ENCODE measurements at places on chromosomes 5 and 9.
A peak's percentile ranks its signal among the peaks of the same experiment; 100 is the strongest.

DNA sequence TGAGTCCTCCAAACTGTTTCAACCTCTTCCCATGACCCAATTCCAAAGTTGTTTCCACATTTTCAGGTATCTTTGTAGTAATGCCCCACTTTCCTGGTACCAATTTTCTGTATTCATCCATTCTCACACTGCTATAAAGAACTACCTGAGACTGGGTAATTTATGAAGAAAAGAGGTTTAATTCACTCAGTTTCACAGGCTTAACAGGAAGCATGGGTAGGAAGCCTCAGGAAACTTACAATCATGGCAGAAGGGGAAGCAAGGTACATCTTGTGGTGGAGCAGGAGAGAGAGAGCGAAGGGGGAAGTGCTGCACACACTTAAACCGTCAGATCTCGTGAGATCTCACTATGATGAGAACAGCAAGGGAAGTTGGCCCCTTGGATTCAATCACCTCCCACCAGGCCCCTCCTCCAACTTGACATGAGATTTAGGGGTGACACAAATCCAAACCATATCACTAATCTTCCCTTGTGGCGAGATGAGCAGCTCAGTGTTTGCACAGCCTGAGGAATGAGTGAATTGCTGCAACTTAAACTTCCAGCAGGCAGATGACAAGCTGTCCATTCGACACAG, 42.9 kb downstream of the TRIP13 start:
- no peak overlapping the region for H3K4me3 ChIP-seq
- H3K27ac ChIP-seq, result no peak overlapping the region
- DNase-seq, result no peak
- no peaks in the 10 kb centered on the region for H3K36me3 ChIP-seq
- H3K4me1 ChIP-seq, result no peaks in the 10 kb centered on the region
- no peaks in the 10 kb centered on the region for H3K27me3 ChIP-seq

- H3K36me3 ChIP-seq, result no peaks in the 10 kb centered on the region
- no peak for DNase-seq
- no peaks in the 10 kb centered on the region for H3K27me3 ChIP-seq
- H3K4me3 ChIP-seq, result no peak overlapping the region
- no peak overlapping the region for H3K27ac ChIP-seq
Measured at GRCh38 chr5:108983461-108984092, 235.9 kb downstream of the FER start.

- H3K27ac ChIP-seq, result no peak overlapping the region
- H3K4me3 ChIP-seq, result no peak overlapping the region
Measured at GRCh38 chr5:124634741-124635323, 111.6 kb downstream of the ZNF608 start.

DNA sequence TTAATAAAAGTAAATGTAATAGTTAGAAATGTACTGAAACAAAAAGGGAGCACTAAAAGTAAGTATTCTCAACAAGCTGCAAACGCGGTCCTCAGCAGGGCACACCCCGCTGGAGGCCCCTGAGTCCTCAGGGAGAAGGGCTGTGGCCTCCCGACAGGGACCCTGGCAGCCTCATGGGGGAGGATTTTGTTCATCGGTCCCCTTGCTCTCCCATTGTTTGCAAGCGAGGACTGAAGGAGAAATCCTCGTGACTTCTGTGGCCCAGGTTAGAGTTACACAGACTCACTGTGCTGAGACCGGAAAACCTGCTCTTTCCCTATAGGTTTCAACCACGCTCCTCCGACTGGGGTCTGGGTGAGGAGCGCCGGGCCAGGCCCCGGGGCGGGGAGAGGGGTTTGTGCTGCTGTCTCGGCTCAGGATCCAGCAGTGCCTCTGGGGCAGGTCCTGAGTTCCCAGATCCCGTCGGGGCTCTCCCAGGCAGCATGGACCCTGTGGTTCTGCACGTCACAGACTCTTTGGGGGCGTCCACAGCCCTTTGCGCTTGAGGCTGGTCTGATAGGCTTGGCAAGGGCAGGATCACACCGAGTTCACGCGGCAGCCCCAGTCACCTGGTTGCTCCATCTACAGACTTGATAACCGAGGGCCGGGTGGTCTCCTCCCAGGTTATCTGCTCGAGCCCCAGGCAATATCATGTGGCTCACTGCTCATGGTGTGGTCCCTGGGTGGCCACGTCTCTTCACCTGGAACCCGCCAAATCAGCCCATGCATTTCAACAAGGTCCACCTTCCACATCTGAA, 38.8 kb downstream of the MRPL36 start:
- no peak overlapping the region for H3K4me3 ChIP-seq
- no peak for DNase-seq
- H3K27me3 ChIP-seq, result no peaks in the 10 kb centered on the region
- no peaks in the 10 kb centered on the region for H3K36me3 ChIP-seq
- H3K27ac ChIP-seq, result no peak overlapping the region
- no peaks in the 10 kb centered on the region for H3K4me1 ChIP-seq

GRCh38 chr5:114176356-114176755, 185.5 kb upstream of the KCNN2 start:
- no peak overlapping the region for H3K27ac ChIP-seq
- H3K4me3 ChIP-seq, result no peak overlapping the region
- H3K4me1 ChIP-seq, result no peaks in the 10 kb centered on the region
- DNase-seq, result no peak
- no peaks in the 10 kb centered on the region for H3K27me3 ChIP-seq
- no peaks in the 10 kb centered on the region for H3K36me3 ChIP-seq

GRCh38 chr9:5857928-5858327, 25.0 kb upstream of the ERMP1 start:
- H3K4me3 ChIP-seq, result no peak overlapping the region
- no peaks in the 10 kb centered on the region for H3K36me3 ChIP-seq
- no peak for DNase-seq
- no peak overlapping the region for H3K27ac ChIP-seq

- H3K4me3 ChIP-seq, result no peak overlapping the region
- no peaks in the 10 kb centered on the region for H3K36me3 ChIP-seq
- DNase-seq, result no peak
- no peak overlapping the region for H3K27ac ChIP-seq
- no peaks in the 10 kb centered on the region for H3K27me3 ChIP-seq
Measured at GRCh38 chr5:999032-999501, 9.5 kb upstream of the NKD2 start.

GRCh38 chr5:108543486-108543885, 161.6 kb upstream of the FBXL17 start:
- no peak overlapping the region for H3K4me3 ChIP-seq
- H3K4me1 ChIP-seq, result no peaks in the 10 kb centered on the region
- H3K36me3 ChIP-seq, result no peaks in the 10 kb centered on the region
- no peaks in the 10 kb centered on the region for H3K27me3 ChIP-seq

DNA sequence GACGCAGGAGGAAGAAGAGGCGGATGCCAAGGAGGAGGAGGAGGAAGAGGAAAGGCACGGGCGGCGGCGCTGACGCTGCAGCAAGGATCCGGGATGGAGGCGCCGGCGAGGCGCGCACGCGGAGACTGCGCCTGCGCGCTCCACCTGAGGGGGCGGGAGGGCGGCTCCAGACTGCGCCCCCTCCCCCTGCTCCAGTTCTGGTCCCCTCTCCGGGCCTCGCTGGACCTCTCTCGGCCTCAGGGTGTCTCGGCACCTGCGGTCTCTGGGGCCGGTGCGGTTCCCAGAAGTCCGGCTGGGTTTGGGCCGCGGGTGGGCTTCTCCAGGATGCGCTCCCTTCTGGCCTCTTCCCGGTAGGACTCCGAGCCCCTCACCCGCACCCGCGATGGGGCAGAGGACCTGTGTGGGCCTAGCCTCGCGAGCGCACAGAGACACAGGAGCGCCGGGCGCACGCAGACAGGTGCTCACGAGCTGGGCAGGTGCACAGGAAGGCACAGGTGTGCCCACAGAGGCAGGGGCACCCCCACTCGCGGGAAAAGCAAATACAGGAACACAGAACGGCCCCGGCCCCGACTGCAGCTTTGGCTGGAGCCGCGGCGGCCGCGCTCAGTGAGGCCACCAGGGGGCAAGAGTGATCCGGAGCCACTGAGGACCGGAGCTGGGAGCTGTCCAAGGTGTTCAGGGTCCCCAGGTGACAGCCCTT, at the start of gene NPDC1:
NPDC1 (minus strand) TSS at position 90 of the 700 bp plus-strand sequence. CDS start 188 bp downstream, outside the sequence.
- peaks cover 14% of the 10 kb centered on the region for H3K4me1 ChIP-seq
- peak; percentile 89 for DNase-seq
- peak within 1 kb of the TSS; percentile 57 for H3K27ac ChIP-seq
- H3K27me3 ChIP-seq, result no peaks in the 10 kb centered on the region
- no peaks in the 10 kb centered on the region for H3K36me3 ChIP-seq
- peak within 1 kb of the TSS; percentile 63 for H3K4me3 ChIP-seq

DNA sequence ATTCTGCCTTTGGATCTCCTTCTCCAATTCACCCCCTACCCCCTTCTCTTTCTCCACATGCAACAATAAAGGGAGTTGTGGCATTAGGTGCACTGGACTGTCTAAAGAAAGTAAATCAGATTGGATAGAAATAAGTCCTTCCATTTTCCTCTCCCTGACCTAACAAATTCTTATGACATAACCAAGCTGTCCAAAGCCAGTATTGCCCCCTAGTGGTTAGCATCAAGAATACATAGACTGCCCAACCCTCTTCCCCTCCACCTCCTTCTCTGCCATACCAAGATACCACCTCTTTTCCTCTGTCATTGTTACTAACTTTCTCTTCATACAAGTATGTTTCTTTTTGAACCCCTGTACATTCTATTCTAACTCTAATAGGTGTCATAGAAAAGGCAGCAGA, 45.7 kb downstream of the PPARGC1B start:
- no peak overlapping the region for H3K4me3 ChIP-seq
- H3K27ac ChIP-seq, result no peak overlapping the region
- H3K36me3 ChIP-seq, result peaks cover 13% of the 10 kb centered on the region
- H3K27me3 ChIP-seq, result no peaks in the 10 kb centered on the region
- H3K4me1 ChIP-seq, result peaks cover 75% of the 10 kb centered on the region

- DNase-seq, result no peak
- H3K4me3 ChIP-seq, result no peak overlapping the region
- H3K27me3 ChIP-seq, result no peaks in the 10 kb centered on the region
- H3K36me3 ChIP-seq, result no peaks in the 10 kb centered on the region
- no peaks in the 10 kb centered on the region for H3K4me1 ChIP-seq
Measured at GRCh38 chr5:123157791-123158581, 68.9 kb downstream of the PRDM6 start.

DNA sequence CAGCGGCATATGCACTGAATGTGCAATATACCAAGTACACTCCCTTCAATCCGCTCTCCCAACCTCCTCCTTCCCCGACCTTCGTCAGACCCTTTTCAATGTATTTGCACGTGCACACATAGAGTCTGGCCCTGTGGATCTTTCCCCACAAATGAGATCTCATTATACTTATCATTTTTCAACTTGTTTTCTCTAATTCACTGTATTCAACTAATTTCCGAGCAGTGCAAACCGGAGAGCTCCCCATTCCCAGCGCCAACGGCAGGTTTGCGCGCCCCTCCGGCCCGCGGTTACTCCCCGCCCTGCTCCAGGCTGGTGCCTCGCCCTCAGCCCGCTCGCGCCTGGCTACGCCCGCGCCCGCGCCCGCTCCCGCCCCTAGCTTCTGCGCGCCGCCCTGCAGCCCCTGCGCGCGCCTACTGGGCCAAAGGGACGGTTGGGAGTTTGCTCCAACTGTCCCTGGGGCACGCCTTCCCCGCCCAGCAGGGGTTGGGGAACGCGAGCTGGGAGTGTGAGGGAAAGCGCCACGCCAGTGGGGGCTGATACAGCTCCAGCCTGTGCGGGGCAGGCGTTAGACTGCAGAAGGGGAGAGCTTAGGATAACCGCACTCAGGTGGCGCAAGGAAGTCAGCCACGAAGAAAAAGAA, 3.3 kb upstream of the CDC20B start:
- peaks cover 24% of the 10 kb centered on the region for H3K27me3 ChIP-seq
- peak; percentile 50 for DNase-seq
- no peaks in the 10 kb centered on the region for H3K4me1 ChIP-seq
- no peak overlapping the region for H3K4me3 ChIP-seq
- H3K36me3 ChIP-seq, result no peaks in the 10 kb centered on the region

- DNase-seq, result no peak
- H3K27ac ChIP-seq, result peak overlapping the region; percentile 25
- peaks cover 4% of the 10 kb centered on the region for H3K36me3 ChIP-seq
- H3K4me3 ChIP-seq, result no peak overlapping the region
- H3K27me3 ChIP-seq, result no peaks in the 10 kb centered on the region
- no peaks in the 10 kb centered on the region for H3K4me1 ChIP-seq
Measured at GRCh38 chr5:151108566-151108965, 27.7 kb upstream of the TNIP1 start.

DNA sequence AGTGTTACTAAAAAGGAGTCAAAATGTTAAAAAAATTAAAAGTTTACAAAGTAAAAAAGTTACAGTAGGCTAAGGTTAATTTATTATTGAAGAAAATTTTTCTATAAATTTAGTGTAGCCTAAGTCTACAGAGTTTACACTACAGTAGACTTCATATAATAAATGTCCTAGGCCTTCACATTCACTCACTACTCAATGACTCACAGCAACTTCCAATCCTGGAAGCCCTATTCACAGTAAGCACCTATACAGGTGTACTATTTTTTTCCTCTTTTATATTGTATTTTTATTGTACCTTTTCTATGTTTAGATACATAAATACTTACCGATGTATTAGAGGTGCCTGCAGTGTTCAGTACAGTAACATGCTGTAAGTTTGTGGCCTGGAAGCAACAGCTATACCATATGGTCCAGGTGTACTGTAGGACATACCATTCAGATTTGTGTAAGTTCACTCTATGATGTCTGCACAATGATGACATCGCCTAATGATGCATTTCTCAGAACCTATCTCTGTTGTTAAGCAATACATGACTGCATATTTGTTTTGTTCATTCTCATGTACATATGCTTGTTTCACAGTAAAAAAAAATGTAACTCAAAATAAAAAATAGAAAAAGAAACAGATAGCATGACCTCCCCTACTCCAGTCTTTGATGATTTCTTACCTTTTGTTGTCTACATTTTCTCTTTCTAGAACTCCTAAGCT, 64.7 kb downstream of the NR3C1 start:
- H3K4me3 ChIP-seq, result no peak overlapping the region
- H3K4me1 ChIP-seq, result no peaks in the 10 kb centered on the region
- no peaks in the 10 kb centered on the region for H3K27me3 ChIP-seq
- no peak for DNase-seq

DNA sequence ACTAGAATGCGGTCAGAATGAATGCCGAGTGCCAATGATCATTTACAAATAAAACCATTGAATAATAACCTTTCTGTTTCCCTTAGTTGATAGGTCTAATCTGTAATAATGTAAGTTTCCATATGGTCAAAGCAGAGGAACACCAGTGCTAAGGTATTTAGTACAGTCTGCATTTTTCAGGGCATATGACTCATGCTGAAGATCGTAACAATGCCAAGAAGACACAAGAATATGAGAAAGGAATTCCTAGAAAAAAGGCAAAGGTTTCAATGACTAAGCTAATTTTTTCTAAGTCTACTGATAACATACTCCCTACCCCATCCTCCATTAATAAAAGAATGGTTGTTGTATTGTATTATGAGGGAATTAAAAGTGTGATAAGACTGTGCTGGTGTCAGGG, 2.8 kb downstream of the OR1L8 start:
- H3K27me3 ChIP-seq, result no peaks in the 10 kb centered on the region
- H3K4me3 ChIP-seq, result no peak overlapping the region
- no peaks in the 10 kb centered on the region for H3K4me1 ChIP-seq
- no peak overlapping the region for H3K27ac ChIP-seq
- DNase-seq, result no peak

Data from Peyer's patch (tissue), 4 donors.